MV-4-11 (cell line): ENCODE measurements at places on chromosomes 5 and 9.

- DNase-seq = no peak
These were observed 183.9 kb downstream of the LRRC70 start for GRCh38 chr5:62762503-62762902.

DNA sequence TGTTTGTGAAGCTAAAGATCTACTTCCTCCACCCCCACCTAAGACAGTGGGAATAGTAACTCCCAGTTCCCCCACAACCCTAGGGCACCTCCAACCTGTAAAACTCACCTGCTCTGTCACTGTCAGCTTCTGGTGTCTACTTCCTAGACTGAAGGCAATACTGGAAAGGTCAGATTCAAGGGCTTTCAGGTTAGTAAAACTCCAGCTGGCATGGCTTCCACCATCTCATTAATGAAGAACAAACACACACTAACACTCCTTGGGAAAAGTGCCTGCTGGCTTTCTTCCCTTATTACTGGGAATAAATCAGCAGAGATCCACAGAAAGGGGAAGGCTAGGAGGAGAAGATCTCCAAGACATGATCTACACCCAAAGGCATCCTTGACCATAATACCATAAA is 109.9 kb downstream of the TMEM174 start:
- DNase-seq = no peak

DNA sequence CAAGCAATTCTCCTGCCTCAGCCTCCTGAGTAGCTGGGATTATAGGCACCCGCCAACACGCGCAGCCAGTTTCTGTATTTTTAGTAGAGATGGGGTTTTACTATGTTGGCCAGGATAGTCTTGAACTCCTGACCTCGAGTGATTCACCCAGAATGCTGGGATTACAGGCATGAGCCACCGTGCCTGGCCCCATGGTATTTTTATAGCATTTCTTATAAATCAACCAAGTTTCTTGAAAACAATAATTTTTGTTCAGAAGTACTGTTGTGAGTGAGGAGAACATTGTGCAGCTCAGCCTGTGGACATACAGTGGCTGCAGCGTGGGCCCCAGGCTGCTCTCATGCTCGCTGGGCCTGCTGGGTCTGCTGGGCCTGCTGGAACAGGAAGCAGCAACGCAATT is 45.3 kb downstream of the MAP1B start:
- DNase-seq = peak; percentile 45

- DNase-seq = no peak
These were observed 307.8 kb upstream of the PAPPA start for GRCh38 chr9:115845648-115846312.

DNA sequence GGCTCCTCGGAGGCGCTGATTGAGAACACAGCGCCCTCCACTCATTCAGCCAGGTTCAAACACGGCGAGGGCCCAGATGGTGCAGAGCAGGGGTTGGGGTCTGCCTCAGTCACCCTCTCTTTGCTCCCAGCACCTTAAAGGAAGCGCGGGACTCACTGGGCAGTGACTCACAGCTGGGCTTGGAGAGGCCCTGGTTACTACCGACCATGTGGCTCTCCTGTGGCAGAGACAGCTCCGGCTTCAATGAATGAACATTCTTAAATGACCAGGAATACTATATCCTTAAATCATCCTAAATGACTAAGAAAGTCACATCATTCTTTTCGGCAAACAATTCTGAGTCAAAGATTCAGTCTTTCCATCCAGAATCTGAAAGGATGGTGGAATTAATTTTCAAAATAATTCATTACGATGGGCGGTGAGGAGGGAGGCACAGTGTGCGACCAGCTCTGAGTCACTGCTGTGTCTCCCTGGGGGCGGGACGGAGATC is 1.6 kb upstream of the INPP5E start:
- no peak for DNase-seq

- no peak for DNase-seq
These were observed 91.1 kb upstream of the SHISAL2B start for GRCh38 chr5:64599226-64599625.

DNA sequence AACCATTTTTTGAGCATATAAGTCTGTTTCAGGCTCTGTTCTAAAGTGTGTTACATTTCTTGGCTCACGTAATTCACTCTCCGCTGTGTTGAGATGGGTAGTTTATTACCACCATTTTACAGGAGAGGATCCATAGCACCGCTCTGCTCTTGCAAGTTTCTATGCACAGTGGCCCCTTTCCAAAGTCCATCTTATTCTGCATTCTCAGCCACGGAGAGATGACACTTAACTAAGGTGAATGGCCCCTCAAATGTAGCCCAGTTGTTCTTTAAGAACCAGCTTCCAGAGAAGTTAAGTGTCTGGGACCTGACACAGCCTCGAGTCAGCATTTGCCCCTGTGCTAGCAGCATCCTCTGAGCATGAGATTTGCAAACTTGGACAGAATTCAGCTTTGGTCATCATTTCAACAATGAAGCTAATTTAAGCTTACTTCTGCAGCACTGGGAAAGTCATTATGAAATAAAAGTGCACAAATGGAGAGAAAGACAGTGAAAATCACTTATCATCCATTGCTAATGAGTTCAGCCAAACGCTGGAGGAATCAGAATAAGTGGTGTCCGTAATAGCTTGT is 61.9 kb downstream of the FAM78A start:
- DNase-seq = no peak
